A172 (cell line): ENCODE measurements at places on chromosomes 4 and X. TPM values are rescaled to one million over a fixed set of nuclear protein-coding genes. Genes with fewer than 3 reads are reported as not detected.
A peak's percentile ranks its signal among the peaks of the same experiment; 100 is the strongest.

Gene SOD3
- total RNA-seq: 1.9 and 2.7 TPM in 2 replicates

DNA sequence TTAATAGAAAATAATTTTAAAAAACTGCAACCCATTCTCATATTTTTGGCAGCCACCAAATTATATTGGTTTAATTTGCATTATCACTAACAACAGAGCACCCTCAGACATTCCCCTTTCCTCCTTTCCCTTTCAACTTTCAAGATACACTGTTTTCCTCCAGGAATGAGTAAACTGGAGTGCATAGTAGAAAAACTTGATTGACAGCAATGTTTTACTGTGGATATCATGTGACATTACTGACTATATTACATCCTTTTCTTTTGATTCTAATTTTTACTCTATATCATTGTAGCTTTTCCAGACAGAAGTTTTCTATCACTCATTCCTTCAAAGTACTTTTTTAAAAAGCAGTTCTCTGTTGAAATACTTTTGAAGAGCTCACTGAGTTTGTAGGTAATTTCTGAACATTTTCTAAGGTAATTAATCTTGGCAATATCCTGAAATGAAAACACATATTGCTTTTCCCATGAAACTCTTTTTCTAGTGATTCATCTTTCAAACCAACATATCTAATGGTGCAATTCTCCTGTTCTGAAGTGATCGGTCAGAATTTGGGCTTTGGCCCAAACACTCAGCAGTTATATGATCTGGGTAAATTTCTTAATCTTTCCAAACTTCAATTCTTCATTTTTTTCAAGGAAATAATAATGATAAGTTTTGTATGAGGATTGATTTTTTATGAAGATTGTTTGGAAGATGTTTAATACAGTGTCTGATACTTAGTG lies 920.4 kb upstream of the EPHA5 start:
- DNase-seq: no peak

- DNase-seq: no peak
These were observed 61.6 kb upstream of the GPM6A start for GRCh38 chr4:175873707-175874106.

DNA sequence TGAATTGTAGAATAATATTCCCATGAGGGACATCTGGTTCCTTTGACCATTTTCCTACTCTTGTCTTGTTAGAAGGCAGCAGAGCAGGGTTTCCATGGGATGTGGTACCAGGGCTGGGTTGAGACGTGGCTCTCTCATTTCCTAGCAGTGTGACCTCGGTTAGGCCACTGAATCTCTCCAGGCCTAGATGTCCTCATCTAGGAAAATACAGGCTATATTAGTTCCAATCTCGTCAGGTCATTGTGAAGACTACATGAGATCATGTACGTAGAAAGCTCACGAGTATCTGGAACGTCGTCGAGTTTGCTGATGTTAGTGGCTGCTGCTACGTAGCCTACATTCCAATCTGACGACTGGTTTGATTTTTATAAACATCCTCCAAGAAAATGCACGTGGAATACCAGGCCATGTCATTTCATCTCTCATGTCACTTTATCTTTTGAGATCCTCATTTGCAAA lies 278.2 kb upstream of the GATB start:
- peak; percentile 60 for DNase-seq

Gene CC2D2A
- 6.4 and 16.1 TPM in 2 replicates for total RNA-seq

- DNase-seq: no peak
These were observed 31.9 kb downstream of the APLN start for GRCh38 chrX:129622757-129623301.

DNA sequence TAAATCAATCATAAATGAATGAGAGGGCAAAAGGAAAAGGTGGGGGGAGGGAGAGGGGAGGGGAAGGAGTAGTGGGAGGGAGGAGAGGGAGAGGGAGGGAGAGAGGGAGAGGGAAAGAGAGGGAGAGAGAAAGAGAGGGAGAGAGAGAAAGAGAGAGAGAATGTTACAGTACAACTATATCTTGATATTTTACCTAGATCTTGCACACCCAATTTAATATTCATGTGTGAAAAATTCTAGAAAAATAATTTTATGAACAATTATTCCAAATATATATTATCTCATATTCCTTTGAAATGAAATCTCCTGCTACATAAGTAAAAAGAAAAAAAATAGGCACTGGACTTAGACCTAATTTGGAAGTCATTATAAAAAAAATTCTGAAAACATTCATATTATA lies 120.0 kb downstream of the SCLT1 start:
- no peak for DNase-seq

GRCh38 chr4:73821325-73821724 lies 15.2 kb upstream of the CXCL6 start:
- DNase-seq: no peak
